ENCODE measurements at places on chromosomes 2 and 18. TPM values are rescaled to one million over a fixed set of nuclear protein-coding genes. Genes with fewer than 3 reads are reported as not detected.

DNA sequence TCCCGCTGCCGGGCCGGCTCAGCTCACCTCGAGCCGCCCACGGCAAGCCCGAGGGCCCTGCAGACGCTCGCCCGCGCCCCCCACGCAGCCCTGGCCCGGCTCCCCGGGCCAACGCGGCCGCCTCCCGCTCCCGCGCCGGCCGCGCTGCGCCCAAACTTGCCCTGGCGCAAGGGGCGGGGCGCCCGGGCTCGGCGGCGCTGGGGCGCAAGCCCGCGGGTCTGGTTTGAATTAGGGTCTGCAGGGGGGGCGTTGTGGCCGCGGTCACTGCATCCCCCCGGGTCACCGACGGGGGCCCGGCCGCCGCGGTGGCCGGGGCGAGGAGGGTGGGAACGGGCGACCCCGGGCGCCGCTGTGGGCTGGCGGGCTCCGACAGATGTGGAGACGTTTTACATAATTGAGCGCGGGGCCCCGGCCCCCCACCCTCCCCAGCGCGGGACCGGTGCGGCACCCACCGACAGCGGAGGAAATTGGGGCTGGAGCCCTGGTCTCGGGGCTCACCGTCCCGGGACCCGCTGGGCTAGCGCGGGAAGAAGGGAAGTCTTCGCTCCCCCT, 690 bp downstream of the SDC1 start:
- DNase-seq: no peak

GRCh38 chr18:22166069-22166950, 3.1 kb upstream of the GATA6 start:
- no peak for DNase-seq

GRCh38 chr2:170582313-170582712, 132.8 kb upstream of the SP5 start:
- DNase-seq: no peak

DNA sequence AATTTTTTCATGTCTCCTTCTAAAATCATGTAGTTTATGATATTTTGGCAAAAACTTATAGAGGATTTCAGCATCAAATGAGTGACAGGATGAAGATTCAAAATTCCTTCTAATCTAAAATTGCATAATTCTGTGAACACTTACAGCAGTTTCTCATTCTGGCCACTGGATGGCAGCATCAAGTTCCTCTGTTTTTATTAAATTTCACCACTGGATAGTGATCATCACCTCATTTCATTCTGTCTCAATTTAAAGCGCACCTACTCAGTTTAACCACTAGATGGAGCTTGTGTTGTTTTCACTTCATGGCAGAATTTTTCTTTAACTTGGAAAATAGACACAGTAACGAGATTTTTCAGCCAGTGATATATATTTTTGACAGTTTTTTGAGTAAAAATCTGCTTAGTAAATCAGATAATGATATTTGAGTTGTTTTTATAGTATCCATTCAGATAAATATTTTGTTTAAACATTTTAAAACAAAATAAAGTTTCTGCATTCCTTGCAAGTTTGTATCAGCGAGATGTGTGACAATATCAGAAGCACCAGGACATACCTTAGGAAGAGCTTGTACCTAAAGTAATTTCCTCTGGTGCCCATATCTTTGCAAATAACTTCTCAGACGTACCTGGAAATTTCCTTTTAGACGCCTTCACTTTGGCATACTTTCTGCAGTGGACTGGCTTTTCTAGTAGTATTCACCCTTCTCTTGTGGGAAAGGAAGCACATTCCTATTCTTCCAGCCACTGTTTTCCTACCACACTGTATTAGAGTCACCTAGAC, 94.7 kb upstream of the ARHGAP15 start:
- peak; percentile 68 for DNase-seq

GRCh38 chr18:34543945-34544344, 166.2 kb upstream of the DTNA start:
- no peak for DNase-seq

GRCh38 chr18:57008001-57008686, 138.7 kb upstream of the BOD1L2 start:
- DNase-seq: no peak

MPP4 gene
- not detected for total RNA-seq

All from activated CD4-positive, alpha-beta T cell treated with anti-CD3 and anti-CD28 coated beads for 36 hours (primary cell).